ENCODE measurements at places on chromosomes 2 and 18.

DNA sequence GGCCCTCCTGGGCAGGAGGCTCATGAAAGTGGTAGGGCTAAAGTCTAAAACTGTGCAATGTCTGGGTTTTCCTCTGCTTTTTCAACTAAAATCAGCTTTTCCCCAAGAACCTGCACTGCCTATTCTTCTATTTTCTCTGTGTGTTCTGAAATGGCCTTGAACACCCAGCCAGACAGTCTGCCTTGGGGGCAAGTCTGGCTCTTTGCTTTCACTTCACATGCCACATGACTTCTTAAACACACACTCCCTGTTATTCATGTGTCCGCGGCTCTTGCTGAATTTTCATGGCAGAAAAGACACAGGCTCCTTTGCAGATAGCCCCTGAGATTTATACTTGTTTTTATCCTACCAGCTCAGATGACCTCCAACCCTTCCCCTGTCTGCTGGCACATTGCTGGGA is 10.6 kb upstream of the RPIA start:
- DNase-seq: no peak

DNA sequence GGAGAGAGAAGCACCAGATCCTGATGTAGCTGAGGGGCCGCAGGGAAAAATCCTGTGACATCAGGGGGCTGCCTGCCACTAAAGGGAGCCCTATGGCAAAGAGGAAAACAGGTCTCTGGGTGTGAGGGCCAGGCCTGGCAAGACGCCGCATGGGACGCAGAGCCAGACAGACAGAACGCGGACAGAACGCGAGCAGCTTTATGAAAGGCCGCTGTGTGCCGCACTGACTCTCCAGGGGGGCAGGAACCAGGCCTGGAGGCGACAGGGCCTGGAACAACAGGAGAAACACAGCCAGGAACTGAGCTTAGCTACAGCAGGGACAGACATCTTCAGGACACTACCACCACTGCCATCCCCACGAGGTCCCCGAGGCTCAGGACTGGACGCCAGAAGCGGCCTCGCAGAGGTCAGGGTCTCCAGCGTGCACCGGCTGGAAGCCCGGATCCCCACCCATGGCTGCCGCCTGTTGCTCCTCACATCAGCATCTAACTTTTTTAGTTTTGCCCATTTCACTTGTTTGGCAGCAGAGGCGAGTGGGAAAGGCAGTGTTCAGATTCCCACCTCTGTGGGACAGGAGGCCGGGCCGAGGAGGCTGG is 131.6 kb downstream of the VAPA start:
- no peak for DNase-seq

- DNase-seq: no peak
Observed at GRCh38 chr2:174014699-174015070, 49.5 kb upstream of the SP3 start.

DNA sequence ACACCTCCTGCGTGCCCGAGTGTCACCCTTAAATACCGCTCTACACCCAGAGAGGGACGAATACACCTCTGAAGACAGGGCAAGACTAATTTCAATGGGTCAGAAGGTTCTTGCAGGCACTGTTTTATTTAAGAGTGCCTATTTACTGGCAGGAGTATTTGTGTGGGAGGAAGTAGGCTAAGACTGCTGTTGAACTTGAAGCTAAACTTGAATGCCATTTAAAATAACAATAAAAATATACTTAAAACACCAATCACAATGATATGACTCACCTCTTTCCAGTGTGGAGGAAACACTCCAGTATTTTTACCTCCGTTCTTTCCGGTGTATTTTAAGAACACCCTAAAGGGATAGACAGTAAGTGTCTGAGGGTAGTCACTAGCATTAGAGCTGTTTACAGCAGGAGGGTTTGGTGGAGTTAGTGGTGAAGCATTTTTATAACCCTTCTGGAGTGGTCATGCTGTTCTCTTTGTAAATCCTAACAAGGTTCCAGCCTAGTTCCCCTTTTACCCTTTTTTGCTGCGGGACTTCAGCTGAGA is 9.6 kb upstream of the HOXD1 start:
- DNase-seq: no peak

- no peak for DNase-seq
Observed at GRCh38 chr2:156306821-156307220, 25.7 kb downstream of the NR4A2 start.
